NCI-H1092 treated with DMSO at 0.1 percent for 48 hours (cell line): ENCODE measurements at places on chromosomes 7 and 10.

GRCh38 chr7:76252021-76252420, 50.3 kb downstream of the SRRM3 start:
- no peak for DNase-seq

DNA sequence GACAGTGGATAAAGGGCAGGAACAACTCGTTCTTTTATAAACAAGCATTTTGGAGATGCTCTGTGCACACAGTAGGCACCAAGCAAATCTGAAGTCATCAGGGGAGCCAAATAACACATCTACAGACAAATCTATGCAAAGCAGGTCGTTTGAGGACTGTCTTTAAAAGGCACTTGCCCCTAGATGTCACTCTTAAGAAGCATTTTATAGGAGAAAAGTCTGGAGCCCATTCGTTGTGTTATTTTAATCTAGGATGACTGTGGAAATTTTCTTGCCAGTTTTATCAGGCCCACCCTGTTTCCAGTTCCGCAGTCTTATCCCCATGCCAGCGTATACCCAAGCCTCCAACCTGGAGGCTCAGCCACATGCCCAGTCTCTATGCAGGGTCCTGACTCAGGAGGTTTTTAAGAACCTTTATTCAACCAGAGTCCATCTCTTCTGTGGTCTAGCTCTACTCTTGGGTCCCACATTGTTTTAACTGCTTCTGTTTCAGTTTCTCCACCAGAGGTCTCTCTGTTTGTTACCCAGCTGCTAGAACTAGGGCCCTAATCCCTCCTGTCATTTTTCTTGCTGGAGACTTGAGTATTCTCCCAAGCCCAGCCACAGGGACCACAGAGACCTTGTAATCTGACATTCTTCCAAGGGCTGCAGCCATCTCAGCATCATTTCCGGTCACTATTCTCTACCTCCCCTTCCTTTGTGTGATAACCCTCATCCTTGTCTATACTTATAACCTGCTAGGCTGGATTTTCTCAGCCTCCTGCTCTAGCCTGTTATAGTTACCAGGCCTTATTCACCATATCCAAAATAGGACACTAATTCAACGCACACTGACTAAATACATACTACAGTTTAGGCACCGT, 26.7 kb downstream of the PIK3CG start:
- peak; percentile 60 for DNase-seq

DNA sequence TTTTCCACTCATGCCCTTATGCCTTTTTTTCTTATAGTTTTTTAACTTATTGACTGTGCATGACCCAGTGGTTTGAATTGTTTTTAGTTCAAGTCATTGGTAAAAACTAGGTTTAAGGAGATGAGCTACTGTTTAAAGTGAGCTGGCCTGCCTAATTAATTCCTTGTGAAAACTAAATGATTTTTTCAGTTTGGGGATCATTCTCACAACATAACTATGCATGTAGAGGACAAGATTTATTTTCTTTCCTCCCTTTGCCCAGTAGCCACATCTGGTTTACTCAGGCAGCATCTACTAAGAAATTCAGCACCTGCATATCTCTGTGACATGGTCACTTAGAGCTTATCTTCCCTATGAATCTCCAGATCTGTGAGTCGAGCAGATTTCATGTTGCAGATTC, 1.7 kb downstream of the ADO start:
- DNase-seq: no peak

DNA sequence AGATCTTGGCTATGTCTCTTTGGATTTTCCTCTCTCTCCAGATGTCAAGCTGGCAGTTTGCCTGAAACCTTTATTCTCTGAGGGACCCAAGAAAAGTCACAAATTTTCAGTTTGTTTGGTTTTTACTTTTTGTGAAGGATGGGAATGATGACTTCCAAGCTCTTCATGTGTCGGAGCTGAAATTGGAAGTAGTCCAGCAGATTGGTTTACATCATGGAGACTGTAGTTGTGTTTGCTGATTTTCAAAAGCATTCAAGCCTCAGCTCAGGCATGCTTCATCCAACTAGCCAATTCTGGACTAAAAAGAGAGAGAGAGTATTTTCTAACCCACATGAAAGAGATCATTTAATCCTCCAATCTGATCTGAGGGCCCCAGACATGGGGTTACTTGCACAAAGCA, 326.2 kb upstream of the AUTS2 start:
- DNase-seq: peak; percentile 64

DNA sequence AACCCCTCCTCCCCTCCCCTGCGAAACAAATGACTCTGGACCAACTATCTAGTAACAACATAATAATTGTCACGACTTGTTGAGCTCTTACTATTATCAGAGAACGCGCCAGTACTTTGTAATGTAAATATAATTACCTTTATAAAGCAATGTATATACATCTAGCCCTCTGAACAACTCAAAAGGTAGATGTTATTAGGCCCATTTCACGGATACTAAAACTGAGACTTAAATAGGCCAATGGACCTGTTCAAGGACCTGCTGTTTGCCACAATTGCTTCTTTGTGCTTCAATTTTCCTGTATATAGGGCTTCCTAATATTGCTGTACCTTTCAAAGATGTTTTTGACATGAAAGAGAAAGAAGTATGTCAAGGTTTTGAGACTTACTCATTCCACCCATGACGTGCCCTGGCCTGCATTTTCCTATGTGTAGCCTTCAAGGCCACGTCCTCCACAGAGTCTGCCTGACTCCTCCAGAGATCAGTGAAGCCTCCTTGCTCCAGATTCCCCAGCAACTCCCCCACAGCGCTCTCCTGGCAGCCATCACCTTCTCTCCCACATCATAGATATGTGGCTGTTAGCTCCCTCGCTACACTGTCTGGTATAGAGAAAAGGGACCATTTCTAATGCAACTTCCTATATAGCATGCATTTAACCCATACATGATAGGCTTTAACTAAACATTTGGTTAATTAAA, 156.6 kb downstream of the SKIDA1 start:
- DNase-seq: no peak

GRCh38 chr7:98177553-98177952, 33.7 kb upstream of the BHLHA15 start:
- DNase-seq: no peak

- no peak for DNase-seq
Observed at GRCh38 chr10:69311309-69311708, 33.0 kb downstream of the HK1 start.

- DNase-seq: no peak
Observed at GRCh38 chr10:53579773-53580172, 807.2 kb upstream of the MBL2 start.

DNA sequence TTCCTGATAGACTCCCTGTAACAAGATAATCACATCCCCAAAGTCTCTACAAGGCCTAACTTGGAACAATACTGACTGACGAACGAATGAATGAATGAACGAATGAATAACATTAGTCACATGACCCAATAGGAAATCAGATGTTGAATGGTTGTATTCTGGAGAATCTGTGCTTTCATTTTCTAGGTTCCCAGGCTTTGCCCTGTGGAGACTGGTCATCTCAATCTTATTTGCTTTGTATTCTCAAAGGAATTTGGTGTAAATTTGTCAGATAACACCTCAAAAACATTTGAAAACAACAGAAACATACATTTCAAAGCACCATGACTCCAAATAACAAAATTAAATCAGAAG, 69.6 kb upstream of the COL1A2 start:
- DNase-seq: no peak

DNA sequence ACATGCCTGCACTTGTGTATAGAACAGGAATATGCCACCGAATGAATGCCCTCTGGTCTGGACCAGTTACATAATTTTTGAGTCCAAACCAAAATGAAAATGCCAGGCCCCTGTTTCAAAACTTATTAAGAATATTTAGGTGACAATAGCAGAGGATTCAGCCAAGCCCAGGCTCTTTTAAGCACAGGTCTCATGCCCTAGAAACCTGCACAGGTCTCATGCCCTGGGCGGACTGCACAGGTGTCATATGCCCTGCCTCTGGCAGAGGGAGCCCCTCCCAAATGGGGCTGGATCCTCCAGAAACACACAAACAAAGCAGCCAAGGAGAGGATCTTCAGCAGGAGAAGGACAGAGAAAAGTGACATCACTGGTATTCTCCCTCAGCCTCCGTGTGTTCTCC, 605.4 kb upstream of the NRP1 start:
- DNase-seq: no peak

DNA sequence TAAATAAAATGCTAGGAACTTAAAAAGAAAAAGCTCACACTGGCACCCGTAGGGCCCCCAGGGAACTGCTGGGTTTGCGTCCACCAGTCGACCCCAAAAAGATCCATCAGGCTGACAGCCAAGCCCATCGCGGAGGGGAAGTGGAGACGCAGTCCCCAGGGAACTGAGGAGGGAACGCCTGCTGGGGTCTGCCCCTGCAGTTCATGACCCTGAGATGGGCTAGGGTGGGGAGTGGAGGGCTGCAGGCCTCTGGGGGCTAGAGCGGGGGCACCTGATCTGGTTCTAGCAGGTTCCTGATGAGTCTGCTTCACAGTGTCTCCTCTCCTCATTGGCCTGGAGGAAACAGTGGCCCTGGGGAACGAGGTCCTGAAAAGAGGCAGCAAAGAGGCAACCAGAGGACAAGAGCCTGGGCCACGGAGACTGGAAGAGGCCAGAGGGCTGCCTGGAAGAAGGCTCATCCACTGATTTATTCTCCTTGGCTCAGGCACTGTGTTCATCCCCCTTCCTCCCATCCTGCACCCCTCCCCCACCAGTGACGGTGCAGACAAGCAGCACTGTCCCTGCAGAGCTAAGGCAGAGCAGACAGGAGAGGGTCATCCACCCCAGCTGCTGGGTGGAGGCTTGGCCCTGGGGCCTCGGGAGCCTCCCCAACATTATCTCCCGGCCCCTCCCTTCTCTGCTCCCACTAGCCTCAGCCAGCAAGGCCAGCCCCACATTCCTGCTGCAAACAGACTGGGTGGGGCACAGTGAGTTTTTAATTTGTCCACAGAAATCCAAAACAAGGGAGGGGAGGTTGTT, 24.7 kb upstream of the HSPA12A start:
- DNase-seq: no peak

- no peak for DNase-seq
Observed at GRCh38 chr7:1238931-1239802, 6.5 kb downstream of the UNCX start.
